ENCODE measurements at places on chromosomes 12 and 14. TPM values are rescaled to one million over a fixed set of nuclear protein-coding genes. Genes with fewer than 3 reads are reported as not detected.
A peak's percentile ranks its signal among the peaks of the same experiment; 100 is the strongest.

DNA sequence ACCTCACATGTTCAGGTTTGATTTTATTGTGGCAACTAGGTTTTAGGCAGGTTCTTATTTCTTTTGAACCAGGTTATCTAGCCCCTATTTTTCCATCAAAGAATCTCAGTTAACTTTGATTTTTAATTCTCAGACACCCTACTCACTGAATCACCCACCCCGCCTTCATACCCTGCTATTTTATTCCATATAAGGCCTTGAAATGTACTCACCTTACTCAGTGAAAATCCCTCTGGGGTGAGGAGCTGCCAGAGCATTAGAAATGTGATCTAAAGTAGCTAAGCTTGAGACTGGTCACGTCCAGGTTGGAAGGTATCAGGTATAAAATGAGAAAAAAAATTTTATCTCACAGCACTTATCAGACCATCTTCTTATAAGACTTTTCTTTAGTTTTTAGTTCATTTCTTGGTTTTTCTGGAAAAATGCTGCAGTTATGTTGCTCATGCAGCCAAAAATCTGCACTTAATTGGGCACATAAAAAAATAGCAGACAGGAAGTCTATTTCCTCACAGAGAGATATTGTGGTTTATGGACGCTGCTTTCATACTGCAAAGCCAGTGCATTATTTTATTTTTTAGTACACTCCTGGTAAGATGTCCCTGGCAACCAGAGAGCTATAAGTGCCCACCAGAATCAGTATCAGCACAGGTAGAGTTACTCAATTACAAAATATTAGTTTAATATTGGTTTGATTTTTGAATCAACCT is 101.5 kb upstream of the CCDC91 start:
- no peak for DNase-seq

- no peak for DNase-seq
Measured at GRCh38 chr12:114274131-114274530, 131.8 kb downstream of the TBX5 start.

DNA sequence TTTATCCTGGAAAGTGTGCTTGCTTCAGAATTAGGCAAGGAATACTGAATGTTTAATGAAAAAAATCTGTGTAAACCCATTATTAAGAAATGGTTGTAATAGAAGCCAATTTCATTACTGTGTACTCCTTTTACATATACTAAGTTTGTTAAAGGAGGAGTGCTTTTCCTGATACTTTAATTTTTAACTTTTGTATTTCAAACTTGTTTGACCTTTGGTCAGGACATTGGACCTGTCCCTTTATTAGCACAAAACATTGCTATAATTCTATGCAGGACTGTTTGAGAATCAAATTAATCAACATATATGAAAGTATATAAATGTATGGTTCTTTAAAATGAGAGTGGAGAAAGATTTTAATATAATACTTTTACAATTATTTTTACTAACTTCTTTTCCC is 659.6 kb downstream of the TMTC2 start:
- DNase-seq, result no peak

DNA sequence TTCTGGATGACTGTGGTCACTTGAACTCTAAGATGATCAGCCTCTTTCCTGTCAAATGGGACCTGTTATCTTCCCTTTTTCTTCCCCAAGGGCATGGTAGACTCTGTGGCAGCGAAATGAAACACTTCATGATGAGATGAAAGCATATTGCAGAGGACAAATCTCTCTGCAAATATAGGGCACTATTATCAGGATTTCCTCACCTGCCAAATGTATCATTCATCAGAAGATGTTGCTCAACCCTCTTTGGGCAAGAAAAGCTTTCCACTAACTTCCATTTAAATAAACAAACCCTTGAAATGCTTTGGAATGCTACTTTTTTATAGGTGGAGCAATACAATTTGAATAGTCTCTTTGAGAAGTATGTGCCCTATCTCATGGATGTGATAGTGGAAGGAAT is 105.0 kb downstream of the DNAH10 start:
- DNase-seq, result no peak

- DNase-seq, result no peak
Measured at GRCh38 chr12:106954462-106955376, 988 bp upstream of the TMEM263 start.

DNA sequence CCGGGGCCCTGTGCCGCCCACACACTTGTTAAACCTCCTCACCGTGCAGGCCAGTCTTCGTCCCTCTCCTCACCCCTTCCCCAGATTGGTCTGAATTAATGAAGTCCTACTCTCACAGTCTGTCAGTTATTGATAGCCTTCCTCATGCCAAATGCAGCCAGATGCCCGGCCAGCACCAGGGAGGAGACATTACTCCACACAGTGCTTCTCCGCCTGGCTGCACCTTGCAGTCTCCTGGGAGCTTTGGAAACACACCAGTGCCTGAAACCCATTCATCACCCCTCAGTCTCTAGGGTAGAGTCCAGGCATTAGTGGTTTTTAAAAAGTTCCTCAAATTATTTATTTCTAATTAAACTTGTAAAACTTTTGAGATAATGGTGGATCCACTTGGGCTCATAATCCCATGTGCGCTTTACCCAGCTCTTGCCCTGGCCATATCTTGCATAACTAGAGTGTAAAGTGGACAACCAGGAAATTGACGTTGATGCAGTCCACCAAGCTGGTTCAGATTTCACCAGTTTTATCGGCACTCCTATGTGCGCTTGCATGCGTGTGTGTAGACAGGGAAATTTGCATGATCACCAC is 38.2 kb upstream of the TSPAN9 start:
- DNase-seq, result no peak

GRCh38 chr12:93441081-93441616 is 598 bp downstream of the UBE2N start:
- peak; percentile 51 for DNase-seq

DNA sequence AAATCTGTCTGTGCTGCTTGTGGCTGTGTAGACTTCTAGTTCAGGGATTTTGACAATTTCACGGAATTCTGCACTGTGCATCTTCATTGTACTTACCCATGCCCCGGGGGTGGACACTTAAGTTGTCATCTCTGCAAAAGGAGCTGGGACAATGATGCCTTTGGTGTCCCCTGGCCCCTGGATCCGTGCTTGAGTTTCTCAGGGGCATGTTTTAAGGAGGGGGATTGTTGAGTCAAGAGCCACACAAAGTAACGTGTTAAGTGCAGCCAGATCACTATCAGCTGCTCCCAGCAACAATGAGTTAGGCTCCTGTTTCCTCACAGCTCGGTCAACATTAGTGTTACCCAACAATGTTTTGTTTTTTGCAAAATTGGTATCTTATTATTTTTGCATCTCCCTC is 305.0 kb upstream of the DIO3 start:
- DNase-seq, result no peak

- DNase-seq, result no peak
Measured at GRCh38 chr12:106739815-106740530, 34.5 kb upstream of the RIC8B start.

DNA sequence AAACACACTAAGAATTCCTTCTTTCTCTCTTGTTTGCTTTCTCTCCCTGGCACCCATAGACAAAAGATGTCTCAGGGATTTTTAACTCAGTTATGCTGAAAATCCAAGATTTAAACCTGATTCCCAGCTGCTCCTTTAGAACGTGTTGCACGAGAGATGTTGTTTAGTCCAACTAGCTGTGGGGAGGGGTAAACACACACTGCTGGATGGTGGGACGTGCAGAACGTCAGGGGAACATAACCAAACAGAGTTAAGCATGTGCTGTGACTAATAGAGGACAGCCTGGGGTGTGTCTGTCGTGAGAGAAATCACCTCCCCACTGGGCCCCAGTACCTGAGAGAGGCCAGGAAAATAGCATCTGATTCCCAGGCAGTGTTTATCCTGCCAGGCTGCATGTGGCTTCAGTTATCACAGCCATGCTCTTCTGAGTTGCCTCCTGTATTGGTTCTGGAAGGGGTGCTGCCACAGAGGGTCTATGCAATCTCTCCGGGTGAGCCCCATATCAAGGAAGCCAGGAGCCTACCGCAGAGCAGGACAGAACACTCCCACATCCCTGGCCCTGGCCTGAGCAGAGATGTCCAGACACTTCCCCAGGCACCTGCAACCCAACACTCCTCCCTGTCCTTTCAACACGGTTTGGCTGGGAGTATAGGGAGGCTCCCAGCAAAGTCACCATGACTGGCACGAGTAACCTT is 112.7 kb upstream of the EGLN3 start:
- no peak for DNase-seq

DNA sequence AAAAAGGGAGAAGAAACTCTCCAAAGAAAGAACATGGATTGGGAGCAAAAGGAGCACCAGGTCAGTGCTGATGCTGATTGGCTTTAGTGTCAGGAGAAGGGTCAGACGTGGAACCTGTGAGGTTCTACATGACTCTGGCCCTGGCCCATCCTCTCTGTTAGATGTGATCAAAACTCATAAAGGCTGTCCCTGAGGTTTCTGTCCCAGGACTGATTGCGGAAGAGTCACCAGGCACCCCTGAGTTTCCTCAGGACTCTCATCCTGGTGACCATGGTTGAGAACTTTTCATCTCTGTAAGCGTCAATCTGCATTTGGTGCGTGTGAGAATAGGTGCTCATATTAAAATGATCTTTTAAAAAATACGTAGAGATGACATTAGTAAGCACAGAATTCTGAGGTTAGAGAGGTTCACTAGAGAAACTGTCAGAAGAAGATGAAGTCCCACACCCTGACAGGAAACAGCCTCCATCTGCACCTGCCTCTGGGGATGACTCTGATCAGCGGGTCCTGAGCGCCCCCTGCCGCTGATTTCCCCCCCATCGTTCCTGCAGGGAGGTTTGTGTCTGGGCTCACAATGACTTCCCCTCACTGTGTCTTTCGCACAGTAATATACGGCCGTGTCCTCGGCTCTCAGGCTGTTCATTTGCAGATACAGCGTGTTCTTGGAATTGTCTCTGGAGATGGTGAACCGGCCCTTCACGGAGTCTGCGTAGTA is 741.8 kb downstream of the TMEM121 start:
- peak; percentile 88 for DNase-seq

- DNase-seq, result no peak
Measured at GRCh38 chr12:30624009-30624408, 71.7 kb downstream of the IPO8 start.

DNA sequence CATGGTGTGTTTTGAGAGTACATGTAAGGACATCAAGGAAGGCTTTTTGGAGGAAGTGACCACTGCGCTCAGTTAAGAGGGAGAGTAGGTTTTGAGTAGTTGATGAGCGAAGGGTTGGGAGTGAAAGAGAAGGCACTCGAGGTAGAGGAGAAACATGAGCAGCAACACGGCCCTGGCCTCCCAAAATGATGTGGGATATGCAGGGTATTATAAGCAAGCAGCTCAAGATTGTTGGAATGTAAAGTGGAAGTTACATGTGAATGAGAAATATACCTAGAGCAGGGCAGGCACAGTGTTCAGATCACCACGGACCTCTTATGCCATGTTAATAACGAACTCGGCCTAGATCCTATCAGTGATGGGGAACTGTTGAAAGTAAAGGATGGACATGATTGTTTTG is 2.1 kb upstream of the ARHGDIB start:
- DNase-seq, result no peak

DNA sequence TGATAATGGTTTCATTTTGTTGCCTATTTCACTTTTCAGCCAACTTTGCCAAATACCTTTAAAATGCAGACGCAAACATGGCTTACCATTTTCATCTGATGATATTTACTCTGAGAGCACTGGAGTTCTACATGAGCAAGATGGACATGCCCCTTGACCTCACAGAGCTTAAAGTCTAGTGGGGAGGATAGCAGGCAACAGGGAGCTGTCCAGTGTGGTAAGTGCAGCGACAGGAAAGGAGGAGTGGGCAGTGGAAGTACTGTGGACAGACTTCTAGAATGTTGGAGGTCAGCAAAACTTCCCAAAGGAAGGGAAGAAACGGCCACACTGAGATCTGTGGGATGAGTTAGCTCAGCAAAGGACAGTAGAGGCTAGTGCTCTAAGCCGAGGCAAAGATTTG is 25.3 kb downstream of the LRIG3 start:
- DNase-seq, result no peak

- no peak for DNase-seq
Measured at GRCh38 chr14:59438195-59438647, 27.0 kb downstream of the GPR135 start.

- no peak for DNase-seq
Measured at GRCh38 chr14:44211718-44212117, 295.4 kb downstream of the FSCB start.

GRCh38 chr14:105398726-105399465 is 558 bp downstream of the TEX22 start:
- peak; percentile 50 for DNase-seq

DNA sequence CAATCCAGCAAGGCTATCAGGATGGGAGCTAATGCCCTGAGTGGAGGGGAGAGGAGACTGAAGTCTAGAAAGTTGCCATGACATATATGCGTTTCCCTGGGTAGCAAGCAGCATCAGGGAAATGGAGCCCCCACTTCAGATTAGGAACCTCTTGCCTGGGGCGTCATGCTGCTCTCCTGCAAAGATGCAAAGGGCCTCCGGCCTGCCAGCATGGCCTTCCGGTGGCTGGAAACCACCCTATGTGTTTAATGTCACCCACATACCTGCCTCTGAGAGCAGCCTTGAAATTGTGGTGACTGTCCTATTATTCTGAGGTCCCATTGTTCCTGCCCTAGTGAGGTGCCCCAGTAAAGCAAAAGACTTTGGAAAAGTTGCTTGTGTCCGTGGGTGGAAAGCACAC is 10.0 kb upstream of the IFI27L2 start:
- peak; percentile 3 for DNase-seq

DNA sequence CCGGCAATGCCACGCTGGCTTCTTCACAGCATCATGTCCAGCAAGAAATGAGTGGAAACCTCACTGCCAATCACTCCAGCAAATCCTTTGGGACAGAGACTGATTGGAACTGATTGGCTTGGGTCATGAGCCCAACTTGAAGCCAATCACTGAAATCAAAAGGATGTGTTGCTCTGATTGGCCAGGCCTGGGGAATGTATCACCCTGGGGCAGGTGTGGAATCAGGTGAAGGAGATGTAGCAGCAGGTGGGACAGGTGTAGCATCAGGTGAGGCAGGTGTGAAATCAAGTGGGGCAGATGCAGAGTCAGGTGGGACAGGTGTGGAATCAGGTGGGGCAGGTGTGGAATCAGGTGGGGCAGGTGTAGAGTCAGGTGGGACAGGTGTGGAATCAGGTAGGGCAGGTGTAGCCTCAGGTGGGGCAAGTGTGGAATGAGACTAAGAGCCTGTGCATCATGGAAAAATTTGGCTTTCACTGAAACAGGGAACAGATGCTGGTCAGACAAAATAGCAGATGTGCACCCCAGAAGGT is 206.4 kb downstream of the SLC15A4 start:
- no peak for DNase-seq

Gene HAL
- 0.44 TPM for total RNA-seq

Gene FAR2
- total RNA-seq, result 24.6 TPM

Gene RNASE8
- total RNA-seq, result not detected

Gene BCL7A
- 8.7 TPM for total RNA-seq

Gene TDRD9
- total RNA-seq, result 0.62 TPM

Gene IGF1
- total RNA-seq, result 0.10 TPM

Gene FGF23
- total RNA-seq, result not detected

Gene PSMA6
- 248 TPM for total RNA-seq

Gene PMCH
- not detected for total RNA-seq

Gene TEDC1
- 40.7 TPM for total RNA-seq

Gene FAM90A1
- not detected for total RNA-seq

Gene SERPINA5
- not detected for total RNA-seq

Gene RNF34
- 90.2 TPM for total RNA-seq

Gene HNRNPA1
- 1,554 TPM for total RNA-seq

Gene LUM
- not detected for total RNA-seq

All from activated CD4-positive, alpha-beta T cell treated with anti-CD3 and anti-CD28 coated beads, Interleukin-2, amount 10 ng/mL, durations not matched to agents 7 days and 5 days (primary cell).